Sciatic nerve (tissue), 2 donors: ENCODE measurements at places on chromosomes 1 and 21. TPM values are rescaled to one million over a fixed set of nuclear protein-coding genes. Genes with fewer than 3 reads are reported as not detected.

- no peak for DNase-seq
Observed at GRCh38 chr1:152917794-152918193, 9.4 kb downstream of the IVL start.

GRCh38 chr1:187838335-187839293, 1009.9 kb downstream of the PLA2G4A start:
- no peak for DNase-seq

DNA sequence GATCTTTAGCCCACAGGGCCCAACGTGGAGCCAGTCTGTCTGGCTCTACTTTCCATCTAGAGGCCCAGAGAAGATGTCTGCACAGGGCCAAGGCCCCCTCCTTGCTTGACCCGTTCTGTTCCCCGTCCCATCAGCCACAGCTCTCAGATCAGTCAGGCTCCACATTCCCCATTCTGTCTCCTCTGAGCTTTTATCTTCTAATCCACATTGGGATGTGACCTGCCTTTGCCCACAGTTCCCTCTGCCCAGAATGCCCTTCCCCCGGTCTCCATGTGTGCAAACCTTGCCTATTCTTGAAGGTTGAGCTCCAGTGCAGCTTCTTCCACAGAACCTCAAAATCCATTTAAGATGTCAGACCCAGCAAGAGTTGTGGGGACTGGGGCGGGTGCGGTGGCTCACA, 53.3 kb upstream of the WASF2 start:
- DNase-seq = no peak

DNA sequence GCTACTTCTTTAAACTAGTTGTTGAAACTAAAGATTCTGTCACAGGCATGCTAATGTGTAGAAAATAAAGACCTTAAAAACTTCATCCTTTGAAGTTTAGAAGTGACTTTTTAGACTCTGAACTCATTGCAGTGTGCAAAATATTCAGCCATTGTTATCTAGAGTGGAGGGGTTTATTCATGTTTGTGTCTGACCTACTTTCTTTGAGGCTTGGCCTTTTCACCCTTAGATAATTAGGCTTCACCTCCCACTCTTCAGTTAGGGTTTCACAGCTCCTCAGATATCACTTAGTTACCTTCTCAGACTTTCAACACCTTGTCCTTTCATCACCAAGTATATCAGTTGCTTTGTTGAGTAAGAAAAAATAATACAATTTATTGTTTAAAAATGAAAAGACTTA, 75.9 kb downstream of the IVNS1ABP start:
- DNase-seq = no peak

The TNFSF18 gene
- total RNA-seq = 4.1 TPM

DNA sequence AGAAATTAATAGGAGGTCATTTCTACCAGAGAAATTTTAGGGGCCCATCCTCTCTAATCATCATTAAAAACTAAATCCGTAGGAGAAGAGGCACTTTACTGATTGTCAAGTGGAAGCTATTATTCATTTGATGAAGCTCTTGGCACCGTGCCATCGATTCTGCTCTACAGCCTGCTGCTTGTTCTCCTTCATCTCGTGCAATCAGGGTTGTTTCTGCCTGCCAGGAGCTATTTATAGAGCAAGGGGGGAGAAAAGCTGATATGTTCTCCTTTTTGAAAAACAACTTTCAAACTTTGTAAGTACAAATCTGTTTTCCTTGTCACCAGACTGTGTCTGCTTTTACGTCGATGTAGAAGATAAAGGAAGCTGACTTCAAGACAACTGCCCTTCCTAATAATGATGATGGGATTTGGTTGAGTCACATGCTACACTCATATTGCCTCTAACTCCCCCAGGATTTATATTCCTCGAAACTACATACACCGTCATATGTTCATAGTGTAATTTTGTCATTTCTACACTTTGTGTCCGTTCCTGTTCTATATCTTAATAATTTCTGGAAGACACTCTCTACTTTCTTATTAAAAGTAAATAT, 169.6 kb upstream of the LHX8 start:
- DNase-seq = peak; percentile 67

The CNIH4 gene
- 51.3 TPM for total RNA-seq

GRCh38 chr21:42135386-42136052, 64.4 kb downstream of the UMODL1 start:
- DNase-seq = no peak

- no peak for DNase-seq
Observed at GRCh38 chr1:93552741-93553455, 105.0 kb downstream of the FNBP1L start.

GRCh38 chr1:17763995-17764394, 8.9 kb downstream of the ACTL8 start:
- DNase-seq = no peak

- DNase-seq = peak; percentile 25
Observed at GRCh38 chr1:228362884-228363450, 43.7 kb downstream of the TRIM11 start.

DNA sequence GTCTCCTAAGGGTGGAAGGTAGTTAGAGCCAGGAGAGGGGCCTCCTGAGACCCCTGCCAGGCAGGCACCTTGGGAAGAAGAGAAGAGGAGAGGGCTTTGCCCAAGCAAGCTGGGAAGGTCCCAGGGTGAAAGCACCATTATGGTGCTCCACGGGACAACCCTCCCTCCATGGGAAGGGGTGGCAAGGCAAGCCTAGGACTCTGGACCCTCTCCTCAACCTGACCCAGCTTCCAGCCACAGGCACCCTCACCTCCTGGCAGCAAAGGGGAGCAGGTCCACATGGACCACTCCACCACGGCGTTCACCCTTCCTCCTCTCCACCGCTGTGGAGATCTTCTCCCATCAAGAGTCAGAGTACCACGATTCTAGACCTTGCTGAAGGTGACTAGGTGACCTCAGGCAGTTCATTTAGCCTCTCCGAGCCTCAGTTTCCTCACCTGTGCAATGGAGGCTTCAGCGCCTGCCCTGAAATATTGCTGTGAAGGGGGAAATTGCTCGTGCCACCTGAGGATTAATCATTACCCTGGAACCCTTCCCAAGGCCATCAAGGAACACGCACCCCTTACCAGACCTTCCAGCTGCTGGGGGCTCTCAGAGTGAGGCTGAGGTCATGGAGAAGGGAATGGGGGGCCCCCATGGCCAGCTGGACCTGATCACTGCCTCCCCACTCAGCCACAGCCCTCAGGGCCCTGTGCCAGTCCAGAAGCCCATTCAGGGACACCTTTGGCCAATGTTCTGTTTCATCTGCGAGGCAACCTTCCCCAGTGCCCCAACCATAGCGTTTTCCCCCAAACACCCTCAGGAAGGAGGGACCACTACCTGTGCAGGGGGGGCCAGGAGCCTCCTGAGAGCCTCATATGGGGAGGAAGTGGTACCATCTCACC, 1.6 kb downstream of the RAP1GAP start:
- peak; percentile 38 for DNase-seq

The MYOC gene
- total RNA-seq = 117 TPM

DNA sequence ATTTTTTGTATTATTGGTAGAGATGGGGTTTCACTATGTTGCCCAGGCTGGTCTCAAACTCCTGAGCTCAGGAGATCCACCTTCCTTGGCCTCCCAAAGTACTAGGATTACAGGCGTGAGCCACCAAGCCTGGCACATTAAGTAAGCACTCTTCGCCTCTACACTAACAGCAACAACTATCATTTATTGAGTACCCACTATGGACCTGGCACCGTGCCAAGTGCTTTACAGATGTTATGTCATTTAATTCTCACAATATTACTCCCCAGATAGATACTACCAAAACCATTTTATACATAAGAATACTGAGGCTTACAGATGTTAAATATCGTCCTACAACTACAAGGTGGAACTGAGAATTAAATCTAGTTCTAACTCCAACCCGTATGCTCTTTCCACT, 50.1 kb downstream of the TUT4 start:
- DNase-seq = no peak

- DNase-seq = no peak
Observed at GRCh38 chr1:145959957-145960467, 2.2 kb upstream of the LIX1L start.

DNA sequence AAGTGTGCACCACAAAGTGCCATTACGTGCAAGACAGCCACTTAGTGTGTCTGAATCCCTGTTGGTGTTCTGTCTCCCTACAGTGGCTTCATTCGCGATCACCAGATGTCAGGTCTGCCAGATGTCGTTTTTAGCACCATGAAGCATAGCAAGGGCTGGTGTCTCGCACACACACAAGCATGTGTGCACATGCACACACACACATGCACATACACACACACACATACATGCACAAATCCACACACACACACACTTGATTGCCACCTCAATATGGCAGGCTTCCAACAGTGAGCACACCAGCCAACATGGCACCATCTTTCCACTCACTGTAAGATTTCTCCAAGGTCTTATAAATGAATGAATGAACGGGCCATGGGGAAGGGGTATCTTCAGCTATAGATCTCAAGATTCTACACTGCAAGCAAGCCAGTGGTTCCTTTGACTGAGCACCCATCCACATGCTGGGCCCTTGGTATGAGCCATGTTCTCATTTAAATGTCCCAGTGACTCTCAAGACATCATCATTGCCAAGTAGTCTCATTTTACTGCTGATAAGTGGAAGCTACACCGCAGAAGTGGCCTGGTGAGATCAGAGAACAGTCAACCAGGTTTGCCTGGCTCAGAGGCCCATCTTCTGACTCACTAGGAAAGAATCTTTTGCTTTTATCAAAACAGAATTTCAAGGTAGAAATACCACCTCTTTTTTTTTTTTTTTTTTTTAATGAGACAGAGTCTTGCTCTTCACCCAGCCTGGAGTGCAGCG, 84.9 kb downstream of the SIM2 start:
- peak; percentile 26 for DNase-seq

The SELL gene
- total RNA-seq = 13.5 TPM

DNA sequence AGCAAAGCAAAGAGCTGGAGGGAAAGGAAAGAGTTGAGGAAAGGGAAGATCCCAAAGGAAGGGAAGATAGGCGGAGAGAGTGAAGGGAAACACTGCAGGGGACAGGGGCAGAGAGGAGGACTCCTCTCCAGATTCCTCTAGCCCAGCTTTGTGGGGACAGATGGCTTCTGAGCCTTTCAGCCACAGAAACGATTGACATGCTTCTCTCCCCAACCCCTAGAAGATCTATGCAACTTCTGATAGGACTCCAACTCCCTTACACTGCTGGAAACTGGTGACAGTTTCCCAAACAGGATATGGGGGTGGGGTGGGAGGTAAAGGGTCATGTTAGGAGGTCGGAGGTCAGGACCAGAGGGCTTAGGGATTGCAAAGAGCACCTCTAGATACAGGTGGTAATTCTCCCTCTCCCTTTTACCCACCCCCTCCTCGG, 6.5 kb downstream of the MEX3A start:
- no peak for DNase-seq

The RBP7 gene
- 15.2 TPM for total RNA-seq

DNA sequence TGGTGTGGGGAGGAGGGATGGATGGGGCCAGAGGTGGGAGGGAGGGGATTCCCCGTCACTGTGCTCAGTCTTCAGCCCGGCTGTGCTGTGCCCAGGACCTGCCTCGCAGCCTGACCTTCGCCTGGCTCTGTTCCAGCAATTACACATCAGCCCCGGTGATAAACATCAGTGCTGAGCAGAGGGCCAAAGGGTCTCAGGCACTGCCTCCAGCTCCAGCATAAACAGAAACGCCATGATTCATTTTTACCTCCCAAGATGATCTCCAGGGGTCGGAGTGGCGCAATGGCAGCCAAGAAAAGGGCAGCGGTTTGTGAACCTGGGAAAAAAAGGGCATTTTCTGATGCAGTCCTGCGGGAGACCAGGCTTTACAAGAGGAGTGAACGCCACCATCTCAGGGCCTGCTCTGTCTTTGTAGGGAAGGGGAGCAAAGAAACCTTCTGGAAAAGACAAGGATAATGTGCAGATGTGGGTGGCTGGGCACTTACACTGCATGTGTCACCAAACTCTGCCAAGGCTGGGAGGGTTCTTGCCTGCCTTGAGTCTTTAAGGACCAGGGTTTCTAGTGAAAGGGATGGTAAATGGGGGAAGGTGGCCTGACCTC, 28.1 kb downstream of the SHISA4 start:
- DNase-seq = peak; percentile 94

GRCh38 chr1:65265651-65266351, 43.5 kb upstream of the DNAJC6 start:
- DNase-seq = peak; percentile 66

GRCh38 chr1:167561753-167562152, 8.2 kb upstream of the CREG1 start:
- no peak for DNase-seq

GRCh38 chr1:199691540-199691939, 336.0 kb upstream of the NR5A2 start:
- no peak for DNase-seq
